ENCODE measurements at places on chromosomes 5 and 9.

DNA sequence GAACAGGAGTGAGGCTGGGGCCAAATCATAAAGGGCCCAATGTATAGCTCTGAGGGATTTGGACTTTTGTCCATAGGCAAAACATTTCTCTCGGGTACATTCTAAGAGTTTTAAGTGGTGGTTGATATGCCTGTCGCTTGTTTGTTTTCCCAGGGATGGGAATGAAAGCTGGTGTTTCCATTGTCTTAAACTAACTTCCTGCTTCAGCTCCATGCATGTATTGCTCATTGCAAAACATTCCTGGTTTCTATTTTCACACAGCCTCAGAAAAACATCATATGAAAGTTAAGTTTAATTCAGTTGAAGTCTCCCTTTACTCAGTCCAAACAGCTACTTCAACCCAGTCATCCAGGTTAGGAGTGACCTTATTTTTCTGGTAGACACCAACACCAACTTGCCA lies 235.0 kb downstream of the ACTL7B start:
- no peak for ATAC-seq

DNA sequence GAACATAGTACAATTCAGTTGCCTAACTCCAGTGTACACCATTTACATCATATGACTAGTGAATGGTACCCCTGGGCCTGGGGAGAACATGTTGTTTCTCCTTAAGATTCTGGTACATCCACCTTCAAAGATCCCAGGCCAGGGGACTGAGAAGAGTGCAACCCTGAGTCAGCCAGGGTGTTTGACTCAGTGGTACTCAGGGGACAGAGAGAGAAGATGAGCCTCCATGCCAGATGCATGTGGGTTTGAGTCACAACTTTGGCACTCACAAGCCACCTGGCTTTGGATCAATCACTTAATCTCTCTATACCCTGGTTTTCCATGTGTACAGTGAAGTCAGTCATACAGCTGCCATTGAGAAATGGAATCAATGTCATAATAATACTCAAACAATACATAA lies 53.7 kb downstream of the MAP1B start:
- ATAC-seq: no peak

GRCh38 chr5:9761706-9762105 lies 131.6 kb upstream of the TAS2R1 start:
- no peak for ATAC-seq

- peak; percentile 56 for ATAC-seq
Measured at GRCh38 chr9:128894764-128895163, 12.8 kb downstream of the LRRC8A start.

GRCh38 chr5:168085261-168086031 lies 206.0 kb upstream of the WWC1 start:
- no peak for ATAC-seq
